ENCODE measurements at places on chromosomes 2 and 18. TPM values are rescaled to one million over a fixed set of nuclear protein-coding genes. Genes with fewer than 3 reads are reported as not detected.
A peak's percentile ranks its signal among the peaks of the same experiment; 100 is the strongest.

The RESP18 gene
- total RNA-seq, result not detected

The MROH2A gene
- total RNA-seq, result not detected

The PPP4R1 gene
- 96.6 TPM for total RNA-seq

The TMEM247 gene
- not detected for total RNA-seq

The EFR3B gene
- total RNA-seq, result 0.65 TPM

The CCDC85A gene
- total RNA-seq, result 5.8 TPM

The BMP10 gene
- not detected for total RNA-seq

The DNAH6 gene
- total RNA-seq, result 0.13 TPM

The CABYR gene
- total RNA-seq, result 3.3 TPM

The RAB12 gene
- 66.8 TPM for total RNA-seq

The SMYD5 gene
- total RNA-seq, result 16.6 TPM

GRCh38 chr2:174846218-174846617 lies 81.9 kb upstream of the CHRNA1 start:
- DNase-seq, result no peak

GRCh38 chr2:167844714-167845530 lies 402.5 kb downstream of the STK39 start:
- no peak for DNase-seq

DNA sequence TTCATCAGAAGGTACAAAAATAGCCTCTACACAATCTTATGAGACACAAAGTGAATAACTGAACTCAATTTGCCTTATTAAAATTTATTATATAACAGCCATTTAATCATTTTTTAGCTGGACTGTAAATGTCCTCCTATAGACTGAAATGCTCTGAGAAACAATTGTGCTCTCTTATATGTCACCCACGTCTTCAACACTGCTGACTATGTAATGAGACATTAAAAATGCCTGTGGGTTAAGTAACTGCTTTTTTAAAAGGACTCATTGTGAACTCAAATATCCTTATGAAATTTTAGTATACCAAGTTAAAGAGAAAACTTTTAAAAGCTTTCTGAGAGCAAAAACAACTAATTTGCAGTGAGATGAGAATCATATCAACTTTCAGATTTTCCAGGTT lies 10.4 kb upstream of the GALNT1 start:
- no peak for DNase-seq

DNA sequence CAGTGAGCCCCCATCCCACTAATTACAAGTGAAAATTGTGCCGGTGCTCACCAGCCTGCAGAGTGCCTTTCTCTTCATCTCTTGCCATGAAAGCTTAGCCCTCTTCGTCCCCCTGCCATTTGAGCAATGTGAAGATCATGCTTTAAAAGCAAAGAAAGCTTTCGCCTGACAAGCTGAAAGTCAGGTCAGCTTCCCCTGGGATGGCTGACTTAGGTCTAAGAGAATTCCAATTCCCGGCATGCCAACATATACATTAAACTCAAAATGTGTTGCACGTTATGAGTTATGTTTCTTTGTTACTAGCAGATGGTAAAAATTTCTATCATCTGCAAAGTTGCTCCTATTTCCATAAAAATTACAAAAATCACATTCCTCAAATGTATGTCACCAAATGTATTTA lies 129.8 kb downstream of the AFF3 start:
- no peak for DNase-seq

DNA sequence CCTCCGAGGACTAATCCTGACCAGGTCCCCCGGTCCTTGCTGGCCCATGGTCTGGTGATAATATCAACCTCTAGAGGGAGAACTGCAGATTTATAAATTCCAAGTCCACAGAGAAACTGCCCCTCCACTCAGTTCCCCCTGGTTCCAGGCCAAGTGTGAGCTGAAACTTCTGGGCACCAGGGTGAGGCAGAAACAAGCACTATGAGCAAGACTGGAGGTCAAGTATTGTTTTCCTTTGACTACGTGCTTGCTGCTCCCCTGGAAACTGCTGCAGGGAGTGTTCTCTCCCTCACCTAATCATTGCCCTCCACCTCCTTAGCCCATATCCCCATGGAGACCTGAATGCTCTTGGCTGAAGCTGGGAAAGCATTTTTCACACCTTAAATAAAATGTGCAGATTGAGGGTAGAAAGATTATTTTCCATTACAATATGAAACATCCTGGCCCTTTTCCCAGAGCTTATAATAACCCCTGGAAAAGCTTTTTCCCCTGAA lies 135.2 kb downstream of the RDH14 start:
- DNase-seq, result no peak

DNA sequence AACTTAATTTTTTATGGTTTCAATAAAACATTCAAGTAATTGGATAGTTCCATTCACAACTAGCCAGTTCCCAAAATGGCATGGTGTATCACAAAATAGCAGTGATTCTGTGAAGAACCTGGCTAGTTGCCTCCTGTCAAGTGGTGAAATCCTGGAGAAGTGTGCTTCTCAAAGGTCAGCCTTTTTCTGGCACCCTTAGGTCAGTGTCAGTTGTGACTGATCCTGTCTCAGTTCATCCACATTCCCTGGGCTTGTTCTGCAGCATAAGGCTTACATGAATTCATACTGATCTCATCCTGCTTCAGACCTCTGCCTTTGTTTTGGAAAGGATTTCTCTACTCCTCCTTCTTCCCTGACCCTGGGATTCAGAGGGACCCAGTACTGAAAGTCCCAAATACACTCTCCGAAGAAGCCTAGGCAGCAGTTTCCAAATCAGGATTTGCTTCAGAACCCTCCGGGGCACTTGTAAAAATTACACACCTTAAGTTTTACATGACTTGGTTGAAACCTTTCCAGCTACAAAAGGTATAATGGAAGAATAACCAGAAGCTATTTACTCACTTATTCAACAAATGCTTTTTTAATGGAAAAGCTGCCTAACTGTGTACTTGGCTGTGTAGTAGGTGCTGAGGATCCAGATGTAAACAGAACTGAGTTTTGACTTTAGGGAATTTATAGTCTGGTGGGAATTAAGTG lies 11.0 kb downstream of the MAP3K20 start:
- DNase-seq, result no peak

GRCh38 chr2:221304916-221305315 lies 267.2 kb downstream of the EPHA4 start:
- no peak for DNase-seq

DNA sequence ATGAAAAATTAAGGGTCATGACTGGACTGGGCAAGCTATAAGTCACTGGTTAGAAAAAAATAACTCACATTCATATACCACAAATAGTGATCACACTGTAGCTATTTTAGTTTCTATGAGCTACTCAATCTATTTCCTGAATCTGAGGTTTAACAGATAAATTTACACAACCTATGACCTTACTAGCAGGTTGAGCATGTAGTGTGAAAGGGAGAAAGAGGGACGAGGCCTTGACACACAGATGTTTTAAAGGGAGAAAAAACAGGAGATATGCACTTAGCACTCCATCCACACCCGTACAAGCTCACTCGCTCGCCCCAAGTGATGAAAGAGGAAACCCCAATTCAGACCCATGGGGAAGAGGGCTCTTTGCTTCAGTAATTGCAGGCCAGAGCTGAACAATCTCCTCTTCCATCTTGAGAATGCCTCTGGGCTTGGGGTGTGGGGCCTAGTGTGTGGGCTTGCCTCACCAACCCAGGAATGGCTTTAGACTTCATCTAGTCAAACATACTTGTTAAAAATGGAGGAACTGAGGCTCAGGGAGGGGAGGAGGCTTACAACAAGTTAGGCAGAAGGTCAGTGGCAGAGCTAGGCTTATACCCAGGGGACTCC lies 10.7 kb downstream of the CYRIA start:
- DNase-seq, result peak; percentile 26

DNA sequence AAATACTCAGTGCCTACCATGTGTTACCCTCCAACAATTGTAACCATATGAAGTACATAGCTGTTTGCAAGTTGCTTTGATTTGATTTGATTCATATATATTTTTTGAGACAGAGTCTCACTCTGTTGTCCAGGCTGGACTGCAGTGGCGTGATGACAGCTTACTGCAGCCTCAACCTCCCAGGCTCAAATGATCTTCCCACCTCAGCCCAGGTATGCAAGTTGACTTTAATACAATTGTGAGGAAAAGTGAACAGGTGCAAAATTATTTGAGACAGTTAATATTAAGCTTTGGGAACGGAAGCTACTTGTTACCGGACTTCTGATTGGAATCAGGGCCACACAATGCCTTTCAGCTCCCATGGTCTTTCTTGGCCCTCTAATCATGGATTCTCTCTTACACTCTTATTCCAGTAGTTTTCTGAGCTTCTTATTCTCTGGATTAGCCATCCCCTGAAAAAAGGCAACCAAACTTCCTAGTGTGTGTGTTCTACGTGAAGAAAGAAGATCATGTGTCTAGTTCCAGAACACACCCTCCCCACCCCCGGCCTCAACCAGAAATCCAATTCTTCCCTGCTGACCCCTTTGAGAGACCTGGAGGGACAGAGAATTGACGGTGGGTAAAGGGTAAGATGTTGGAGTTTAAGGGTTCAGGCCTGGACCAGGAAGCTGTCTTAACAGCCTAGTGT lies 1.1 kb upstream of the RPL37A start:
- no peak for DNase-seq

GRCh38 chr2:56475191-56475590 lies 291.4 kb downstream of the CCDC85A start:
- no peak for DNase-seq

GRCh38 chr2:23824777-23825212 lies 102.1 kb downstream of the ATAD2B start:
- no peak for DNase-seq

DNA sequence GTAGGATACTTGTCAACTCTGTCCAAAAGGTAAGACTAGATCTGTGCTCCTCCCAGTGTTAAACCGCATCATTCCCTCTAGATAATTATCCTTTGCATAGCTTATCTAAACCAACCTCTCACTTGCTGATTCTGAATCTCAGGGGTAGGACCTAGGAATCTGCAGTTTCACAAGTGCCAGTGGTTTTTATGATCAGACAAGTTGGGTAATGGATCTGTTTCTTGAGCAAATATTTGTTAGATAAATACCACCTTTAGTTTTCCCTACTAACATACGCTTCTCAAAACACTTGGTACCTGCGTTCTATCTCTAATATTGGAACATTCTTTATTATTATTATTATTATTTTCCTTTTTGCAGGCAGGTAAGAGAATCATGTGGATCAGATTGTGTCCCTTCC lies 439.9 kb downstream of the PTPRM start:
- no peak for DNase-seq

DNA sequence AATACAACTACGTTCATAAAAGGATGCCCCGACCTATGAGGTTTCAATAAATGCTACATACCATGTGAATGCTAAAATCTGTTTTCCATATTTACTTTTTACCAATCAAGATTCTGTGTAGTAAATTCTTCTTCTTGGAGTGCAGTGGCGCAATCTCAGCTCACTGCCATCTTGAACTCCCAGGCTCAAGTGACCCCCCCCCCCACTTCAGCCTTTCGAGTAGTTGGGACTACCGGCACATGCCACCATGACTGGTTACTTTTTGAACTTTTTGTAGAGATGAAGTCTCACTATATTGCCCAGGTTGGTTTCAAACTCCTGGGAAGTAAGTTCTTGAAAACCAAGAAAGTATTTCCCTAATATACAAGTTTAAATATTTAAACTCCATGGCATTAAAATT lies 14.4 kb upstream of the USP34 start:
- no peak for DNase-seq

GRCh38 chr2:27407798-27408491 lies 1.4 kb downstream of the PPM1G start:
- no peak for DNase-seq

DNA sequence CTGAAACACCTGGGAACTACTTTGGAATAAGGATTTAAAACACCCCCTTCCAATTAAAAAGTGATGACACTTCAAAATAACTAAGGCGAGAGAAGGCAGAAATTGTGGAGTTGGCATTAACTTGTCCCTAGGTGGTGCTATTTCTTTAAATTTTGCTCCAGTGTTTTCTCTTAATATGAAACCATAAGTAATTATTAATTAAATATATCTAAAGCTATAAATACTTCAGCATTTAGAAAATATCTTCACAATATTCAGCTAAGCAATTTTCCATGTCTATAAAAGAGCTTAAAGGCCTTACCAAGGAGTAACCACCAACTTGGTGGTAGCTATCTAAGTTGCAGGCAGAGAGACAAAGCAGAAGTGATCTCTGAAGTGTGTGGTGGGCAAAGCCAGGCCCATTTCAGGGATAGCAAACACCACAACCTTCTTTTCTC lies 186.8 kb upstream of the PGAP1 start:
- no peak for DNase-seq

DNA sequence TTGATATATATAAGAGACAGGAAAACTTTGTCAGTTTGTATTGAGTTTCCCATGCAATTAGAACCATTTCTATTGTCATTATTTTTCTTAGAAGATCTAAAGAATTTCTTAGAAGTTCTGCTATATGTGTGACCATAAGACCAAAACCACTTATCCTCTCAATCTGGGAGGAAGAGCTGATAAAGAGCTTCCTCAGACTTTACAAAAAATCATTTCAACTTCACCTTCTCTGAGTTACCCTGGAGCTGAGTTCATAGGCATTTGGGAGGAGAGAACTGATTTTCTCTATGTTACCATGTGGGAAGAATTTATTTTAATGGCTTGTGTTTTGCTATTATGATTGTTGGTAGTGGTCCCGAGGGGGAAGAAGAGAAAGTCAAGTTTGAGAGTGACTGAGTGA lies 329.3 kb downstream of the GPD2 start:
- no peak for DNase-seq

DNA sequence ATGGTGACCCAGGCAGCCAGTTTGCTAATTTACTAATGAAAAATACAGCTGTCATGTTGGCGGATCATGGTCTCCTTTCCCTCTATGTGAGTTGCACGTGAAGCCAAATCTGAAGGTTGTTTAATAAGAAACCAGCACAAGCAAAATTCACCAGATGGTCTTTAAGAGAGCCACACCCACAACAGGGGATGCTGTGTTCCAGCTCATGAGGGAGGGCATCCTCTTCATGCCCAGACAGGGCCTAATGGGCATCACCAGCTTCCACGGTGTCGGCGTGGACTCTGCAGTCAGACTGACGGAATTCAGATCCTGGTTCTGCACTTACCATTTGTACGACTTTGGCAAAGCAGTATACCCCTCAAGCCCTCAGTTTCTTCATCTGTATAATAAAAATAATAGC lies 39.9 kb downstream of the TMEM247 start:
- DNase-seq, result no peak

- DNase-seq, result no peak
Observed at GRCh38 chr18:33282709-33283333, 157.7 kb downstream of the CCDC178 start.

- no peak for DNase-seq
Observed at GRCh38 chr18:75049455-75049789, 159.5 kb downstream of the PTGR3 start.

- peak; percentile 77 for DNase-seq
Observed at GRCh38 chr18:59918320-59918755, 18.5 kb downstream of the PMAIP1 start.

DNA sequence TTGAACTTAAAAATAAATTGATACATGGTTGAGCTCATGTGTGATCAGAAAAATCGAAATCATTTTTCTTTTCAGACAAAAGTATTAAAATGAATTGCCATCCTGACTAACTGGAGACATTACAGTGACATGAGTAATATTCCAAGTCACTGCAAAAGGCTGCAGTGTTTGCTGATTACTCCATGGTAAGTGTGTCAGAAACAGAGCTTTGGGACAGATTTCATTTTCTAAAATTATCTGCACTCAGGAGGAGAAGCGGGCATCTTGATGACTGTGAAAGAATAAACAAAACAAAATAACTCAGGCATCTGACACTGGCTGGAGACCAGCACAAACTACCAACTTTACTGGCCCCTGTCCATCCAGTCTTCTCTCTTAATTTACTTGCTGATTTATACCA lies 312.3 kb upstream of the PIK3C3 start:
- no peak for DNase-seq

GRCh38 chr2:96688649-96689430 lies 46.3 kb downstream of the FER1L5 start:
- DNase-seq, result no peak
